ENCODE measurements at places on chromosomes 1 and 21.
A peak's percentile ranks its signal among the peaks of the same experiment; 100 is the strongest.

GRCh38 chr1:197392541-197392940, 124.5 kb downstream of the CRB1 start:
- no peak for DNase-seq

- peak; percentile 91 for DNase-seq
Observed at GRCh38 chr1:155255243-155256007, at the start of gene ENTREP3. Gene ENTREP3 (minus strand): TSS chr1:155255483. CDS start chr1:155254877, 606 bp downstream.

DNA sequence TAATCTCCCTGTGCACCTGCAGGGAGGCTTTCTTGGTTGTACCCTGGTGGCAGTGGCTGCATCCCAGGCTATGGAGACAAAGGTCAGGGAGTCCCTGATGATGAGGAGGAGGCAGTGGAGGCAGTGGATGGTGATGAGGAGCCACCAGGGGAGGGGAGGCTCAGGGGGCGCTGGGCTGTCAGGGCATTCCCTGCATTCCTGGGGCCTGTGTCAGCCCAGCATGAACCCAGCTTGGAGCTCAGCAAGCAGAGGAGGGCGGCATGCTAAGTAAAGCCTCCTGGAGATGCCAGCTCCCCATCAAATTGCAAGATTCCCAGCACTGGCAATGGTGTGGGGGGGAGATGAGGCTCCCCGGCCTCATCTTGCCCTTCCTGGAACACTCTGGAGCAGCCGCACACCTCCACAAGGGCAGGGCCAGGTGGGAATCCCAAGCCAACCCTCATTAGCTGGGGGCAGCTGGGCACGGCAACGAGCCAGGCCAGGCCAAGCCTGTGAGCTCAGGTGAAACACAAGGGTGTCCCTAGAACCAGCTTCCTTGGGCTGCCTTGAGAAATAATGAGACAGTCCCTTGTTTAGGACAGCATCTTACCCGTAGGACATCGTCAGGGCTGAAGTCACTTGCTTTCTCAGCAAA, 469.5 kb downstream of the MATN1 start:
- no peak for DNase-seq

GRCh38 chr1:9651565-9652378, at the start of gene PIK3CD:
Gene PIK3CD (plus strand): TSS chr1:9651731. CDS start chr1:9710456, 58,725 bp downstream.
- no peak for DNase-seq

GRCh38 chr21:40466893-40467483, 380.0 kb downstream of the DSCAM start:
- DNase-seq: no peak

All from ureter (tissue), 1 donor.